ENCODE measurements at places on chromosomes 7 and 10.

- DNase-seq, result no peak
Measured at GRCh38 chr10:131093795-131094366, 217.6 kb downstream of the TCERG1L start.

DNA sequence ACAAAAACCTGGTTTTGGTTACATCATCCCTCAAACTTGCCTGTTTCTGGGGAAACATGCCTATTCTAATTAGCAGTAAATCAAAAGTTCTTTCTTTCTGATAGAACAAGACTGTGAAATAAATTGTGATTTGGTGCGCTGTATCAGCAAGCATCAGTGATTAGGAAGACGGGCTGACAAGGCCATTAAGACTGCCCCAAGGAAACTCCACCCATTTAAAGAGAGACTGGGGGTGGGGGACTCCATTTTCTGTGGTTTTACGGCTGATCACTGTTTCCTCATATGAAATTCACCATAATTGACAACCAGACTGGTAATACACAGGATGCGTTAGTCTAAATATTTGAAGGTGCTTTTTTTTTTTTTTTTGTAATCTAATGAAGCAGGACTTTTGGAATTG lies 68.7 kb downstream of the MBL2 start:
- peak; percentile 36 for DNase-seq

DNA sequence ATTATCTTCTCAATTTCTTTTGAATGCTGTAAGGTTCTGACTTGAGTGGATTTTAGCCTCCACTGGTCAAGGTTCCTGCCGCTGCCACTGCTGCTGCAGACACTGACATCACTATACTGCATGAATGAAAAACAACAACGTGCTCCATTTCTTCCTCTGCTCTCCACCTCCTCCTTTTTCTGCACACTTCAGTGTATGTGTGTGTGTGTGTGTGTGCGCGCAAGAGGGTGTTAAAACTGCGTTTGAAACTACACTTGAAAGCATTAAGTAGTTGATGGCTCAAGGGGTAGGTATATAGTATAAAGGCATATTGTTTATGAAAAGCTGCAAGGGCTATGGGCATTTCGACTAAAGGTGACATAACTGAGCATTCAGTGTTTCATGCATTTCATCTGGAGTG lies 3.5 kb downstream of the GLCCI1 start:
- peak; percentile 38 for DNase-seq

DNA sequence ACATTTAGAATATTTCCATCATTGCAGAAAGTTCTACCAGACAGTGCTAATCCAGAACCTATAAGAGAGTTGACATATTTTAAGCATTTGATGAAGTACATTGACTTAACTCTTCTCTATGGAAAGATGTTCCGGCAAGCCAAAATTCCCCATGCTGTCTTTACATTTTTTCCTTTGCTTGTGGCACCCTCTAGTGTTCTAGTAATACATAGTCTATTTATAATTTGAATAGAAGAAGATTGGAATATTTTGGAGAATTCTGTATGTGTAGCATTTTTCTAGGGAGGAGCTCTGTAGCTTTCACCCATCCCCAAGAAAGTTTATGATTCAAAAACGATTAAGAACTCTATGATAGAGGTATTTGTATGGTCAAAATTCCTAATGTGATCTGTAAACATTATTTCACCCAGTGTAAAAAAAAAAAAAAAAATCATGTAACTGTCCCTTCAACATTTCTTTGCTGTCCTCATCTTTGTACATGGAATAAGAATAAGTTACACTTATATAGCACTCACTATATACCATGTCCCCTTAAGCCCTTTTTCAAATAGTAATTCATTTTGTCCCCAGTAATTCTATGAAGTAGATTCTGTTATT lies 33.2 kb downstream of the NRF1 start:
- peak; percentile 83 for DNase-seq
